ENCODE measurements at places on chromosomes 3 and 15. TPM values are rescaled to one million over a fixed set of nuclear protein-coding genes. Genes with fewer than 3 reads are reported as not detected.

Gene MAGI1
- total RNA-seq, result 17.2 TPM

Gene PLSCR2
- not detected for total RNA-seq

Gene CIDEC
- total RNA-seq, result 12.4 TPM

Gene KNL1
- 0.67 TPM for total RNA-seq

Gene CASR
- total RNA-seq, result 0.04 TPM

Gene KBTBD12
- total RNA-seq, result 7.4 TPM

Gene CXCR6
- total RNA-seq, result 3.5 TPM

Gene MAP6D1
- total RNA-seq, result 0.54 TPM

Gene MYO5C
- 2.6 TPM for total RNA-seq

Gene LYZL4
- total RNA-seq, result not detected

Gene CSTA
- total RNA-seq, result 0.69 TPM

Gene SPINT1
- 29.8 TPM for total RNA-seq

Gene LINGO1
- total RNA-seq, result 0.54 TPM

GRCh38 chr15:48049736-48050135 lies 71.1 kb upstream of the SLC24A5 start:
- ATAC-seq, result no peak

DNA sequence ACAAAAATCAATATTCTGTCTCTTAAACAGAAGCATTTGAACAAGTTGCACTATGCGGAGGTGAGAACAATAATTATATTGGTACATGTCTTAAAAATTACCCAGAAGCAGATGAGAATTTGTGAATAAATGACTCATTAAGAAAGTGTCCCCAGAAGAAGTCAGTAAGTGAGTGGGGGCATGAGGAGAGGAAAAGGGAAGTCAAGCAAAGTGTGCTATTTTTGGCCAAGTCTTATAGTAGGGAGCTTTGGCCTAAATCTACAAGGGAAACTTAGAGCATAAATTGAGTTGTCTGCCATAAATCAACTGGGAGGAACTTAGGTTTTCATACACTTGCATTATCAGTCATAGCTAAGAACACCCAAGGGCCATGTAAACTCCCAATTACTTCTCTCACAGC lies 86.9 kb upstream of the SATB1 start:
- ATAC-seq, result no peak

- no peak for ATAC-seq
These were observed 466.0 kb downstream of the NLGN1 start for GRCh38 chr3:173863551-173863950.

GRCh38 chr3:179146911-179147513 lies 1.1 kb upstream of the PIK3CA start:
- ATAC-seq, result peak; percentile 54

- no peak for ATAC-seq
These were observed 9.4 kb downstream of the FILIP1L start for GRCh38 chr3:100104817-100105413.

GRCh38 chr15:78991879-78992278 lies 47.0 kb upstream of the CTSH start:
- ATAC-seq, result no peak

- ATAC-seq, result no peak
These were observed 4.5 kb downstream of the SLC49A4 start for GRCh38 chr3:122799322-122799721.

DNA sequence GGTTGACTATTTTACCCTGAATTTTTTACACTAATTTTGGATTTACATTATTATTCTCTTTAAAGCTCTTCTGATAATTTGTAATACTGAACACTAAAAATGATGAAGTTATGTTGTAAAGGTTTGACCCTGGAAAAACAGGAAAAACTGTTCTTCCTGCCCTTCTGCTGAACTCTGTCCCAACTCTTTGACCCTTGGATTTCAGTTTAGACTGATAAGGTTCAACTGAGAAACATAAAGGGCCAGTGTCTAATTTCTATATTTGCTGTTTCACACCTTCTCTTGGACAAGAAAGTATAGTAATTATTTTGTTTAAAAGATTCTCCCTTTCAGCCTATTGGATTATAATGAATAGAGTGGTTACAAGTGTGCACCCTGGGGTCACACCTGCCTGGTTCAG lies 12.8 kb upstream of the TMOD3 start:
- no peak for ATAC-seq

DNA sequence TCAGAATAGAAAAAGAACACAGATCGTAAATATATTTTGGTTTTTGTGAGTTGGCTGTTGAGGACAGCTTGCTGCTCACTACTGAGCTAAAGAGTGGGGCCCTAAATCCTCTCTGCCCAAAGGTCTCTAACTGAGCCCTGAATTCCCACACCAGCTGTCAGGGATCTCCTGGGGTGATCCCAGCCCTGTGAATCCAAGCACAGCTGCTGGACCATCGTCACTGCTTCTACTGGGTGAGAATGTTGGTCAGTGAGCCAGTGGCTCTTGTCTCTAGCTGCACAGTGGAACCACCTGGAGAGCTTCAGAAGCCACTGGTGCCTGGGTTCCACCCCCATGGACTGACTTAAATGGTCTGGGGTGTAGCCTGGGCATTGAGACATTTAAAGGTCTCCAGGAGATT lies 90.5 kb upstream of the IL12A start:
- ATAC-seq, result peak; percentile 41

- ATAC-seq, result no peak
These were observed 1037.9 kb downstream of the ROBO1 start for GRCh38 chr3:78729946-78730345.

DNA sequence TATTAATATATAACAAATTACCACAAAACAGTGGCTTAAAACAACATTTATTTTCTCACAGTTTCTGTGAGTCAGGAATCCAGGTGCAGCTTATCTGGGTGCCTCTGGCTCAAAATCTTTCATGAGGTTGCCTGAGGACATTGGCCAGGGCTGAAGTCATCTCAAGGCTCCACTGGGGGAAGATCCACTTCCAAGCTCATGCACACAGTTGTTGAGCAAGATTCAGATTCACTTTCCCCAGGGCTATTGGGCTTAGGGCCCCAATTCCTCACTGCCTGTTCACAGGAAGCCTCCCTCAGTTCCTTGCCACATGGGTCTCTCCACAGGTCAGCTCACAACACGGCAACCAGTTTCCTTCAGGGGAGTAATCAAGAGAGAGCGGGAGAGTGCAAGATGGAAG lies 35.0 kb downstream of the RFTN1 start:
- peak; percentile 59 for ATAC-seq

GRCh38 chr3:27509376-27509775 lies 25.2 kb upstream of the SLC4A7 start:
- ATAC-seq, result no peak

GRCh38 chr3:100136921-100137320 lies 22.6 kb upstream of the FILIP1L start:
- peak; percentile 50 for ATAC-seq

DNA sequence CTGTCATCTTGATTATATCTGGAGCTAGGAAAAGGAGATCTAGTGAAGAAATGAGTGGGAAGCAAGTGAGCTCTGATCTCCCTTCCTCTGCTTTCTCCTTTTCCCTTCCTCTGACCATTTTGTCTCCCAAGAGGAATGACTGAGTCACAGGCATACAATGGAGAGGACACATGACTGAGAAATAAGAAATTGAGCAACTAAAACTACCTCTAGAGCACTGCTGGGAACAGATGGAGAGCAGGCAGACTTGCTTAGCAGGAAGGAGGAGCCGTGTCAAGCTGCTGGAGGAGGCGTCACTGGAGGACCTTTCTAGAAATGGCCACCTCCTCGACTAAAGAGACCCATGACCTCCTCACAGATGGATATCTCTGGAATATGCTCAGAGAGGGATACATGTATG lies 66.9 kb upstream of the MYO5C start:
- peak; percentile 57 for ATAC-seq

DNA sequence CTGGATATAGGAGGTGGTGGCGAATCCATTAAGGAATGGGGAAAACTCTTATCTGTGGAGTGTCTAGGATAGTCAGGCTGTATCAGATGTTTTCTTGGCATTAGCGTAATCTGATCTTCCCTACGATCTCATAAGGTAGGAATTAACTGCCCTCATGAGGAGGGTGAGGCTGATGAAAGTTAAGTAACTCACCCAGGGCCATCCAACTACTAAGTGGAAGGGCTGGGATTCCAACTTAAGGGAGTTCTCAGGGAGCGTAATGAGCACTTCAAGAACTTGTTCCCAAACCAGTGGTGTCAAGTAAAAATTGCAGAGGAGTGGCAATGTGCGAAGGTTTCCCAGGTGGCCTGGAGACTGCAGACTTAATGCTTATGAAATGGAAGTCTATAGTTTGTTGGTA lies 55.9 kb upstream of the OSBPL11 start:
- peak; percentile 18 for ATAC-seq

DNA sequence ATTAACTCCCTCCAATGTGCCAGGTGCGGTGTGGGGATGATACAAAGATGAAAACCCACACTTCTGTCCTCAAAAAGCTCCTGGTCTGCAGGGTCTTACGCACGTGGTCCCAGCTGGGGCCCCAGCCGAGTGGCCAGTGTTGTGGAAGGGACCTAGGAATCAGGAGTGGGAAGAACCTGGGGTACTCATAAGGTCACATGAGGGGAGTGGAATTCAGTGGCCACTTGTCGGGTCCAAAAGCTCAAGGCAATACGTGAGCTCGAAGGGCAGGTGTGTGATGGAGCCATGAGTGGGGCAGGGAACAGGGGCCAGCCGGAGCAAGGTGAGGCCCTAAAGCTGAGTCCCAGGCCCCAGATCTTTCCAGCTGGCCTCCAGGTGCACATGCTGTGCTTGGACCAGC lies 260.0 kb upstream of the LYSMD4 start:
- no peak for ATAC-seq

- peak; percentile 93 for ATAC-seq
These were observed at the start of gene CIB2 for GRCh38 chr15:78131295-78132061. CIB2 (minus strand) TSS chr15:78131445; CDS start chr15:78131215, 230 bp downstream.

- no peak for ATAC-seq
These were observed 71.3 kb downstream of the CPN2 start for GRCh38 chr3:194279701-194280360.

- no peak for ATAC-seq
These were observed 19.5 kb downstream of the DUSP7 start for GRCh38 chr3:52036829-52037228.

- no peak for ATAC-seq
These were observed 22.6 kb upstream of the LRRN1 start for GRCh38 chr3:3776607-3777006.

DNA sequence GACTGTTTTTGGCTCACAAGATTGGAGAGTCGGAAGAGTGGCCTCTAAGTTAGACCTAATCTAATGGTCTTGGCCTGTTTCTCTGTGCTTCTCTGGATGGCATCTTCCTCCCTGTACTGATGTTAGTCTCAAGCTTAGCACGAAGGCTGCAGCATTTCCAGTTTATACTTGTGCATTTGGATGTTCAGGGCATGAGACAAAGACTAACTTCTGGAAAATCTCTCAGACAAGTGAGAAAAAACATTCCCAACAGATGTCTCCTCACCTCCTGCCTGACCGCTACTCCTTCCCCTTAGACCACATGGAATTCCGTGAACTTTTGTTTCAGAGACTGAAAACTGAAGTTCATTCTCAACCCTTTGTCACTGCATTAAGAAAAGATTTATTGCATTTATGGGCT lies 410.8 kb upstream of the MCTP2 start:
- ATAC-seq, result no peak

- ATAC-seq, result no peak
These were observed 93.5 kb upstream of the ALDH1A3 start for GRCh38 chr15:100786139-100786531.

DNA sequence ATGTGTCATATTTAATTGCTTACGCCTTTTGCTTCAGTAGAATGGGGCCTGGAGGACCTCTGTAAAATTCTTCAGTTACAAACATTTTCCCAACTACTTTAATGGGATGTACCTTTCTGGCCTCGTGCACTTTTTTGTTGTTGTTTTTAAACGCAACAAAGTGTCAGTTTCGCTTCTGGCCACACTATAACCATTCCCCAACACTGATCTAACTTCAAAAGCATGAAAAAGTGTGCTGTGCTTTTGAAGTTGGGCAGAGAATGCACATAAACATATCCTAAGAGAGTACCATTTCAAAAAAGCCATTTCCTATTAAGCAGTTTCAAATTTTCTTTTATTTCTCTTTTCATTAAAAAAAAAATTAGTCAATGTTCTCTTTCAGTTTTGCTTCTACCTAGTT lies 435.8 kb downstream of the CNTN6 start:
- ATAC-seq, result no peak

DNA sequence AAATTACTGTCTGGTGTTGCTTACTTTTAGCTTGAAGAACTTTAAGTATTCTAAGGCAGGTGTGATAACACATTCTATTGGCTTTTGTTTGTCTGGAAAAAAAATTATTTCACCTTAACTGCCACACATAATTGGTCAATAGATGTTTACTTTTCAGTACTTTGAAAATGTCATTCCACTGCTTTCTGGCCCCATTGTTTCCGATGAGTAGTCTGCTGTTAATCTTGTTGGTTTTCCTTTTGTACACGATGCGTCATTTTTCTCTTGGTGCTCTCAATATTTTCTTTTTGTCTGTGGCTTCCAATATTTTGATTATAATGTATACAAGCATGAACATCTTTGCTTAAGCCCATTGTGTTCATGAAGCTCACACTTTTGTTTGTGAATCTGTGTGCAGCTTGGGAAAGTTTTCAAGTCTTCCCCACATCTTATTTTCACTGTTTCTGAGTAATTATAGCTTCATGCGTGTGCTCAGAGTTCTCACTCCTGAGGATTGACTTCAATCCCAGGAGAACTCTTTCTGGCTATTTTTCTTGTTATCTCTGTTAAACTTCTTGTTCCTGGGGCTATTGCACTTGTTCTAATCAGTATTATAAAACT lies 664.7 kb downstream of the IGSF11 start:
- ATAC-seq, result no peak

- peak; percentile 77 for ATAC-seq
These were observed 24.9 kb upstream of the SIAH2 start for GRCh38 chr3:150787741-150788370.

DNA sequence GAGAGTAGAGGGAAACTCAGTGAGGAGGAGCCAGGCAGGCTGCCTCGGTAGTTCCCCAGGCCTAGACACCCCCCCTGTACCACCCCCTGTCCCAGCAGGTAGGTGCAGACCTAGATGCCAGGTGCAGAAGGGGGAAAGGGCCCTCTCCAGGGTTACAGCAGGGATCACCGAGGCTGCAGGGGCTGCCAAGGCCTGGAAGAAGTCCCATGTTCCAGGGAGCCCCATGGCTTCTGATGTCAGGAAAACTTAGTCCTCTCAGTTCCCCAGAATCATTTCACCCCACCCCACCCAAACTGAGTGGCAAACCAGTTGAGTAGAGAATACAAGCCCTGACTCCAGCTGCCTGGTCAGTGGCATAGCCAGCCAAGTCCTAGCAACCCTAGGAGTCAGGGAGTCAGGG lies 7.4 kb upstream of the SEMA3B start:
- no peak for ATAC-seq

GRCh38 chr3:3737531-3737930 lies 61.7 kb upstream of the LRRN1 start:
- no peak for ATAC-seq

DNA sequence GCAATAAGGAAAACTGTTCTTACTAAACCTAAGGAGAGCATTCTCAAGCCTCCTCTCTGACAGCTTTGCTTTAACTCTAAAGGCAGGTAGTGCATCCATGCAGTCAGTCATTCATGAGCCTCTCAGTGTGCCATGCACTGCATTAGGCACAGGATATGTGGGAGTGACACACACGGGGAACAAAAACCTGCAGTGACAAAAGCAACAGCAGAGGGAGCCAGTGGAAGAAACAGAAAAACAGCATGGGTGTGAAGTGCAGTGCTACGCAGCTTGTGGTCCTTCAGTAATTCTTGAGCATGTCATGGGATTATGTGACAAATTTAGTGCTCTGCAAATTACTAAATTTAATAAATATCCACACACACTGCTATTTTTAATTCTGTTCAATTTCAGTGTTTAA lies 230.7 kb downstream of the BBX start:
- no peak for ATAC-seq

GRCh38 chr15:88419830-88420229 lies 47.4 kb downstream of the MRPL46 start:
- ATAC-seq, result no peak
